ENCODE measurements at places on chromosomes 1 and 21.

DNA sequence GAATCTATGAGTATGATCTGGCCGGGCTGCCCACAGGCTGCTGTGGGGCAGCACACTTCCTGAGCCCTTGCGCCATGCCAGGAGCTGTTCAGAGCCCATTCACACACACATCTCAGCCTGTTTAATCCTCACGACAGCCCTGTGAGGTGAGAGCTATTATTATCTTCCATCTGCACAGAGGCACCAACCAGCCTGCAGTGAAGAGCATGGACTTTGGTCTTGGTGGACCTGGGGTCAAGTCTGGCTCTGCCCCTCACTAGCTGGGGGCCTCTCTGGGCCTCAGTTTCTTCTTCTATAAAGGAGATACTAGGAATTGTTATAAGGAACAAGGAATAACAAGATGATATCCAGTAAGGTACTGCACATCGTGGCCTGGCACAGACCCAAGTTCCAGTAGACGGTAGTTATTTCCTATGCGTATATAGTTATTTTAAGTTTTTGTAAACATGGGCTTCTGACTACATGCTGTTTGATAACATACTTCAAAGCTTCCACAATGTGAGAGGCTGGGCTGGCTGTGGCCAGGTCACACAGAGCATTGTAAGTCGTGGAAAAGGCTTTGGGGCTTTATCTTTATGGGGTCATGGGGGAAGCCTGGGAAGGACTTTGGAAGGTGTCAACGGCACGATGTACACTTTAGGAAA lies 3.4 kb upstream of the PADI2 start:
- no peak for DNase-seq

DNA sequence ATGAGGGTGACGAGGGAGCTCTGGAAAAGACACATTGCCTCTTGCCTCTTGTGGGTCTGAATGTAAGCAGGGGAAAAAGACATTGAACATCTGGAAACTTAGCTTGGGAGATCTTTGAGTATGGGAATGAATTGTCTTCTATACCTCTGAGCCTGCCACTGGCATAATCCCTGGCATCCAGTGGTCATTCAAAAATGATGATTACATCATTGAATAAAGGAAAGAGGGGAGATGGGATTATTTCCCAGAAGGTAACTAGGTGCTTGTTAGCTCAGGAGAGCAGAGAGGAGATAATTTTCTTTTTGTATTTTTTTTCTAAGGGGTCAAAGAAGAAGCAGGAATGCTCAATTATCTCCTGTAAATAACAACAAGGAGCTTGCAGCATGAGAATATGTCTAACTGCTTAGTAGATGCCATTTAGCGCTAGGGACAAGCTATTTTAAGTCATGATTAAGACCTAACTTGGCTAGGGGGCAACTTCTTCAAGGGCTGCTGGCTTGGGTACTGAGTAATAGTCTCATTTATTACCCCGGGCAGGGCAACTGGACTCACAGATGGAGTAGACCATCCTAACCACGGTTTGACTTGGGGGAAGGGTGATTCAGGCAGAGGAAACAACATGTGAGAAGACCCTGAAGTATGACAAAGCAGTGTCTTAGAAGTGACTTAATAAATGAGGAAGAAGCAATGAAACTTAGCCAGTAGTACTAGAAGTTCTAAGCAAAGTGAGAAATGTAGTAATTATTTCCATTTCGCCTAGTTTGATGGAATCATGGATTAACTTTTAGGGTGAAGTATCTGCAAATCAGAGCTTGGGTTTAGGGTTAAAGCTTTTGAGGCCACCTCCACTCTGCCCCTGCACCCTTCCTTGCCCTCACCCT lies 11.0 kb upstream of the XCL2 start:
- no peak for DNase-seq

- no peak for DNase-seq
Measured at GRCh38 chr1:111139324-111139955, 453 bp downstream of the DRAM2 start.

- DNase-seq = no peak
Measured at GRCh38 chr1:167854184-167854583, 59.8 kb downstream of the ADCY10 start.

DNA sequence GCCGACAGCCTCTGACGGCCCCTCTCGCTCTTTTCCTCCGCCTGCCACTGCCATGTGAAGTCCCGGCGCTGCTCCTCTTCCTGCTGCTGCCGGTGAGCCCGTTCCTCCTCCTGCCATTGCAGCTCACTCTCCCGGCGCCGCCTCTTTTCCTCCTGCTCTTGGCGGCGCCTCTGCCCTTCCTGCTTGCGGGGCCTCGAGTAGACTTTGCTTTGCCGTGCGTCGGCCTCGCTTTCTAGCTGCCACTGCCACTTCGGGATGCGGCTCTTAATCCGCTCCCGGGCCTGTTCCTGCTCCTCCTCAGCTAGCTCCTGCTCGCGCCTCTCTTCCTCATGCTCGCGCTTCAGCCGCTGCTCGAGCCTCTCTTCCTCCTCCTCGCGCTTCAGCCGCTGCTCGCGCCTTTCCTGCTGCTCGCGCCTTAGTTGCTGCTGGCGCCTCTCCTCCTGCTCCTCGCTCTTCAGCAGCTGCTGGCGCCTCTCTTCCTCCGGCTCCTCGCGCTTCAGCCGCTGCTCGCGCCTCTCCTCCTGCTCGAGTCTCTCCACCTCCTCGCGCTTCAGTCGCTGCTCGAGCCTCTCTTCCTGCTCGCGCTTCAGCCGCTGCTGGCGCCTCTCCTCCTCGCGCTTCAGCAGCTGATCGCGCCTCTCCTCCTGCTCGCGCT lies 4.3 kb downstream of the TCHH start:
- DNase-seq = no peak

GRCh38 chr1:155187456-155187891 lies 13.8 kb downstream of the TRIM46 start:
- no peak for DNase-seq

- no peak for DNase-seq
Measured at GRCh38 chr1:168531615-168532345, 12.0 kb downstream of the XCL2 start.

DNA sequence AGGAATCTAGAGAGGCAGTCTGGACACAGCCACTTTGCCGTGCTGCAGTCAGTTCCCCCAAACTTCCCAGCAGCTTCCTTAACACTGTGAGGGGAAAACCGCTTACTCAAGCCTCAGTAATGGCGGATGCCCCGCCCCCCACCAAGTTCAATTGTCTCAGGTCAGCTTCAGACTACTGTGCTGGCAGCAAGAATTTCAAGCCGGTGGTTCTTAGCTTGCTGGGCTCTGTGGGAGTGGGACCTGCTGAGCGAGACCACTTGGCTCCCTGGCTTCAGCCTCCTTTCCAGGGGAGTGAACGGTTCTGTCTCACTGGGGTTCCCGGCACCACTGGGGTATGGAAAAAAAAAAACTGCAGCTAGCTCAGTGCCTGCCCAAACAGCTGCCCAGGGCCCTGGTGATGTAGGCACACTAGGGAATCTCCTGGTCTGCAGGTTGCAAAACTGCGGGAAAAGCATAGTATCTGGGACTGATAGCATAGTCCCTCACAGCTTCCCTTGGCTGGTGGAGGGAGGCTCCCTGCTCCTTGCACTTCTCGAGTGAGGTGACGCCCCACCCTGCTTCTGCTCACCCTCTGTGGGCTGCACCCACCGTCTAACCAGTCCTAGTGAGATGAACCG lies 23.7 kb upstream of the HFM1 start:
- DNase-seq = no peak

DNA sequence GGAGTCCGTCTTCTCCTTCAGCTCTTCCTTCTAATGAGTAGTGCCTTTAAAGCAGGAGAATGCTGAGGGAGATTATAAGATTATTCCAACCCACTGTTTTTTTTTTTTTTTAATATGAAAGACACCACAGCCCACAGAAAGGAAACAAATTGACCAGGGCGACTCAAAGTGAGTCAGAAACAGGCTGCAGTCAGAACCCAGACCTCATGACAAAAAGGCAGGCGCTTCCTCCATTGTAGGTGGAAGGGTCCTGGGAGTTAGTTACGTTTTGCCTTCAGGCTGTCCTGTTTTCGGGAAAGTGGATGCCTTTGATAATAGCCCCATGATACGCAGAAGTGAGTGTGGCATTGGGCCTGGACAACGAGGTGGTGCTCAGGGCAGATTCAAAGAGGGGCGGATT lies 21.0 kb downstream of the PLXNA2 start:
- no peak for DNase-seq

DNA sequence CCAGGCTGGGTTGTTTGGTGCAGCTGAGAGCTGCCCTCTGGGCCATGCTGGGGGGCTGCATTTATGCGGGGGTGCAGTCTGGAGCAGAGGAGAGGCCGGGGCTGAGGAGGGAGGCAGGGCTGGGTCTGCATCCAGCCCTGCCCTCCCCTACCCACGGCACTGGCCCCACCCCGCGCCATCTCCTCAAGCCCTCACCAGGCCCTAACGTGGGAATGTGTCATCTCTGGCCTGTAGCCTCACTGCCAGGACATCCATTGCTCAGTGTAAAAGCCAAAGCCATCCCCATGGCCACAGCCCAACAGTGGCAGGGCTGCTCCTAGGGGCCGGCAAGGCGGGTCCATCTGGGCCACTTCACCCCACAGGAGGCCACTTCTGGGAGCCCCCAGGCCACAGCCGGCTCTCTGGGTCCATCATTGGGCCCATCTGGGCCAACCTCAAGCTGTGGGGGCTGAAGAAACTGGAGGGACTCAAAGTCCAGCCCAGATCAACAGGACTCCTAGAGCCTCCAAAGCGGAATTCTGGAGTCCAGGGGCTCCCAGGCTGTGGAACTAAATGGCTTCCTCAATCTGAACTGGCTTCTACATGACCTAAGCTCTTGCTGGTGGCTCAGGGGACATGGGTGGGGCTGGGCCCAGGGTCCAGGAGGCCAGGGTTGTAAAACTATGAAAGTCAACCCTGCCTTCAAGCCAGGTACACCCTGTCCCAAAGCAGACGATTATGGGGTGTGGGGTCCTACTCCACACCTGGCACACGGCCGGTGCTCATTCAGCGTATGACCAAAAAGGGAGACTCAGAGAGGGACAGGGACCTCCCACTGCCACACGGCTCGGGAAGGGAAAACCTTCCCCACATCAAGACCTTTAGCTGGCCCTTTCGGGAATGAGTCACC lies 32.6 kb downstream of the RUNX3 start:
- no peak for DNase-seq

GRCh38 chr1:183914891-183915290 lies 110.0 kb downstream of the RGL1 start:
- no peak for DNase-seq

DNA sequence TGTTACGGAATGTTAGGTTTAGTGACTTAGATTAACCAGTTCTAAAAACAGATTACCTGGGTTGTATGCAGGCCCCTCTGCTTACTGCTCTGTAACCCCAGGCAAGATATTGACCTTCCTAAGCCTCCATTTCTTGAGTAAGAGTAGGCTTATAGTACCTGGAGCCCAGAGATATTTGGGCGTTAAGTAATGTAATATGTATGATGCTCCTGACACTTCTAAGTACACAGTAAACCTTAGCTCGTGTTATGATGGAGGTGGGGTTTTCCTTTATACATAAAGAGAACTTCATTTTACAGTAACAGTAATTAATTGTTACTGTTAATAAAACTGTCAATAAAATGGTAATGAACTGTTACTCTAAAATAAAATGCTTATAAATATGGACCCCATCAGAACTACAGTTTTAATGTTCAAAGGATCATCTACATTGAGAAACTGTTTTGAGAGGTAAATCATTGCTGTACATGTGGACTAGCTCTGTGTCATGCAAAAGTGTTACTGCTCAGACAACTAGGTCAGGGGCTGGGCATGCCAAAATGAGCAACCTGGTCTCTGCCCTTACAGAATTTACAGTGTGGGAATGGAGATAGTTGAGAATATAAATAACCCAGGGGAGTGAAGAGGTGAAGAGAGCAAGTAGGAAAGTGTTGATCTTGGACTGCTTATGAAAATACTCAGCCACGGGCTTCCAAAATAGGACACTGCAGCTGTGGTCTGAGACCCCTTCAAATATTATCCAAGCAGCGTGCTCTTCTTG lies 26.6 kb downstream of the LRRC8C start:
- DNase-seq = no peak

DNA sequence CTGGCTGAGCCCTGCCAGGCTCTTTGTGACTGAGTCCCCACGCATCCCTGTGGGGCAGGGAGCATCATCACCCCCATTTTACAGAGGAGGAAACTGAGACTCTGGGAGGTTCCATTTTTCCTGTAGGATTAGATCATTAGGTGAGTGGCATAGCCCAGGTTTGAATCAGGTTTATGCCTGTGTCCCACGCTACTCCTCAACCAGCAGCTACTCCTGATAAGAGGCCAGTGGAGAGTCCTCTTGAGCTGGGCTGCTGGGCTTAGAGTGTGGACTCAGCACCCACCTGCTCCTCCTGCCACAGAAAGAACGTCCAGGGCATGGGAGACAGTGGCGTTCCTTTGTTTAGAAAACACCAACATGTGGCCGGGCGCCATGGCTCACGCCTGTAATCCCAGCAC lies 30.7 kb downstream of the TNFRSF1B start:
- DNase-seq = no peak

- DNase-seq = no peak
Measured at GRCh38 chr1:244352156-244352830, 99.4 kb downstream of the ADSS2 start.

- DNase-seq = no peak
Measured at GRCh38 chr1:170863621-170864020, 71.7 kb upstream of the MROH9 start.

DNA sequence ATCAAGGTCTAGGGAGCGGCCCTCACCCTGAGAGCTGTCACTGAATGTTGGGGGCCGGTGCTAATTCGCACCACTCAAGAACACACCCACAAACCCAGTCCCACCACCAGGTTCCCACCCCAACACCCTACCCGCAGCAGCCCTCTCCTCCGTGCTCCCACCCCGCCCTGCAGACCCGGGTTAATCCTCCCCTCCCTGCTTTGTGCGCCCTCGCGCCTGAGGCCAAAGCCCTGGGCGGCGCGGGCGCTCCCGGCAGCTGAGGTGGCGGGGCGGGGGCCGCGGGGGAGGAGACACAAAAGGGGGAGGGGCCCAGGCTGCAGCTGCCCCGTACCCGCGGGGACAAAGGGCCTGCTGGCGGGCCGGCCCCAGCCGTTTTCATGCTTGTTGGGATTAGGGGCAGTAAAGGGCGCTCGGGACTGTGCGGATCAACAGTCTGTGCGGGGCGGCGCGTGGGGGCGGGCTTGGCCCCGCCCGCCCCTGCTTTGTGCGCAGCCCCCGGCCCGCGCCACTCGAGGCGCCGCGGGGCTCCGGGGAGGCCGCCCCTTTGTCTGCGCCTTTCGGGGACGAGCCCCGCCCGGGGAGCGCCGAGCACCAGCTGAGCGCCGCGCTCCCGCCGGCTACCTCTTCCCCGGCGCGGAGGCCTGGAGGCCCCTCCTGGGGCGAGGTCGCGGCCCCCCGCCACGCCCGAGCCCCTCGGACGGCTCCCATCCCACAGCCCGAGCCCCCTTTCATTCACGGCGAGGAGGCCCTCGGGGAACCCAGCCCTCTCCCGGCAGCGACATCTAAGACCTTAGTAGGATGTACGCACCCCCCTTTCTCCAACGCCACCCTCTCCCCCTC lies 10.9 kb downstream of the C1orf216 start:
- no peak for DNase-seq

All from activated CD8-positive, alpha-beta memory T cell treated with anti-CD3 and anti-CD28 coated beads for 48 hours (primary cell).